ENCODE measurements at places on chromosomes 5 and 9.

GRCh38 chr9:87322840-87323635 lies 174.6 kb upstream of the DAPK1 start:
- no peak for DNase-seq

GRCh38 chr9:5773324-5773999 lies 59.5 kb downstream of the ERMP1 start:
- DNase-seq: peak; percentile 18

- no peak for DNase-seq
Measured at GRCh38 chr9:132136151-132136780, 25.6 kb upstream of the NTNG2 start.

GRCh38 chr9:20138841-20139240 lies 350.0 kb upstream of the SLC24A2 start:
- no peak for DNase-seq

DNA sequence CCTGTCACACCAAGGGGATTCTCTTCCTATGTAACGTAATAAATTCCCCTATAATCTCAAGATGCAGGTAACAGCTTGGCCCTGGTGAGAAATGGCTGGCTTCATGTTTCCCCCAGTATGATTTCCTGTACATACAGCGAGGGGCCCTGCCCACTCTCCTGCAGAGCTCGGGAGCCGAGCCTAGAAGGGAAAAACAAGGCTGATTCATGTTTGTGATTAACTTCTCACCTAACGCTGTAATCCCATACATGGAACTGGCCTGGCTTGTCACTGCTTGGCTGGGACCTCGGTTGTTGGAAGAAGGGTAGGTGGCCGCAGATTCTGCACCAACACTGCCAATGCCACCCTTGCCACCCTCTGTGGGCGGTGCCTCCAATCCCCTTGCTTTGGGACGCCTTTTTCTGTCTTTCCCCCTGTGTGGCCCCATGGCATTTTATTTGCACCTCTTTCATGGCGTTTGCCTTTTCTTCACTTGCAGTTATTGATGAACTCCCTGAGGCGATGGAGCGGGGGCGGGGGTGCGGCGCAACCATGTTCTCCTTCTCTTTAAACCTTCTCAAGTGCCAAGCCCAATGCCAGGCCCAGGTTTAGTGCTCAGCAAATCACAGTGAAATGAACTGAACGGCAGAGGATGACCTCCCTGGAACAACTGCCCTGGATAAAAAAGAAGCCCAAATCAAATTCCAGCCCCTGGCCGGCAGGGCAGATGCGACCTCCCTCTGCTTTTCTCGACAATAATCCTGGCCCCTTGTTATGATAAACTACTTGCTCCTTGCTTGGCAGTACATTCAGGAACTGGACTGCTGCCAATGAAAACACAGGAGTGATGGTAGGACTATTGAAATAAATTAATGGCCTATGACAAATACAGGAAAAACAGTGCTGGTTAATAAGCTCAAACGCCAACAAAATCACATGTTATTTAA lies 108.1 kb downstream of the TMEM174 start:
- DNase-seq: no peak

GRCh38 chr9:35135988-35136387 lies 20.3 kb upstream of the ATOSB start:
- DNase-seq: no peak

DNA sequence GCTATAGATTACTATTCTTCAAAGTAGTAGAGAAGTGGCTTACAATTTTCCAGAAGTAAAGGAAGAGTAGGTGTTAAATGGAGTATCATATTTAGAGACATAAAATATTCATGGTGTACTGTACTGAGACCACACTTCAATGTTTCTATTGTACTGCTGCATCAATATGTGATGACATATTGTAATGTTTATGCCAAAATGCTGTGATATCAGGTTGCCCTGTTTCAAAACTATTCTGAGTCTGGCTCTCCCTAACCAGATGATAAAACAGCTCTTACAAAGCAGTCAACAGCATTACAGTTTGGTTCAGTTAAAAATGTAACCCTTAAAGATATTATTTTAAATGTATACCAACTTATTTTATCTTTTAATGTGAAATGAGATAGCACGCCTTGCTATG lies 30.8 kb upstream of the ACOT12 start:
- DNase-seq: no peak

DNA sequence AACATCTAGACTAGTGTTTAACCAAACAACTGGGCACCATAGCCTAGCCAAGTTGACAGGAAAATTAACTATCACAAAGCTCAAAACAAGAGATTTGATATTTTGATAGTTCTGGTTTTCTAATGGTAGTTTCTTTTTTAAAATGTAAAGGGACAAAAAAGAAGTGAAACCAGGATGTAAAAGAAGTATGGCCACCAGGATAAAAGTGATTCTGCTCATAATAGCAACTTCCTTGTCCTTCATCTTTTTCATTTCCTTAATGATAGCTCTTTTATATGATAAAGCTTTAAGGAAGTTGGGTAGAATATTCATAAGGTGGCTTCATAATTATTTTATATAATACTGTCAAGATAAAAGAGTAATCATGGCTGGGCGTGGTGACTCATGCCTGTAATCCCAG lies 139.1 kb downstream of the BASP1 start:
- DNase-seq: no peak
